ENCODE measurements at places on chromosomes 6 and 20.

DNA sequence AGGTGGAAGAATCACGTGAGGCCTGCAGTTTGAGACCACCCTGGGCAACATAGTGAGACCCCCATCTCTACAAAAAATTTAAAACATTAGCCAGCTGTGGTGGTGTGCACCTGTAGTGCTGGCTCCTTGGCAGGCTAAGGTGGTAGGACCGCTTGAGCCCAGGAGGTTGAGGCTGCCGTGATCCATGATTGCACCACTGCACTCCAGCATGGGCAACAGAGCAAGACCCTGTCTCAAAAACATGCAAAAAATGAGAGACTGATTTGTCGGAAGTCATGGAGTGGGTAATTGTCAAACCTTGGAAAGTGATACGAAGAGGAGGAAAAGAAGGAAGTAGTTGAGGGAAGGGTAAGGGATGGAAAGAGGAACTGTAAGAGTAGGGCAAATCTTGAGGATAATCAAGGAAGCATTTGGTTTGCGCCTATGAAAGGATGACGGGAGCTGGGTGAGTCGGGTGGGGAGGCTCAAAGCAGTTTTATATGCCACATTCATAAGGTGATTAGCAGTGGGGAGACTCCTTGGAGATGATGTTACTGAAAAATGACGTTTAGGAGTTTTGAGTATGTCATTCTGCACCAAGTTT is 14.5 kb downstream of the L3MBTL3 start:
- H3K4me3 ChIP-seq: no peak overlapping the region
- no peaks in the 10 kb centered on the region for H3K4me1 ChIP-seq
- no peak overlapping the region for H3K27ac ChIP-seq
- H3K36me3 ChIP-seq: no peaks in the 10 kb centered on the region
- no peaks in the 10 kb centered on the region for H3K27me3 ChIP-seq

GRCh38 chr6:144768551-144769075 is 483.5 kb downstream of the UTRN start:
- H3K4me1 ChIP-seq: no peaks in the 10 kb centered on the region
- H3K27me3 ChIP-seq: no peaks in the 10 kb centered on the region
- no peak overlapping the region for H3K4me3 ChIP-seq

DNA sequence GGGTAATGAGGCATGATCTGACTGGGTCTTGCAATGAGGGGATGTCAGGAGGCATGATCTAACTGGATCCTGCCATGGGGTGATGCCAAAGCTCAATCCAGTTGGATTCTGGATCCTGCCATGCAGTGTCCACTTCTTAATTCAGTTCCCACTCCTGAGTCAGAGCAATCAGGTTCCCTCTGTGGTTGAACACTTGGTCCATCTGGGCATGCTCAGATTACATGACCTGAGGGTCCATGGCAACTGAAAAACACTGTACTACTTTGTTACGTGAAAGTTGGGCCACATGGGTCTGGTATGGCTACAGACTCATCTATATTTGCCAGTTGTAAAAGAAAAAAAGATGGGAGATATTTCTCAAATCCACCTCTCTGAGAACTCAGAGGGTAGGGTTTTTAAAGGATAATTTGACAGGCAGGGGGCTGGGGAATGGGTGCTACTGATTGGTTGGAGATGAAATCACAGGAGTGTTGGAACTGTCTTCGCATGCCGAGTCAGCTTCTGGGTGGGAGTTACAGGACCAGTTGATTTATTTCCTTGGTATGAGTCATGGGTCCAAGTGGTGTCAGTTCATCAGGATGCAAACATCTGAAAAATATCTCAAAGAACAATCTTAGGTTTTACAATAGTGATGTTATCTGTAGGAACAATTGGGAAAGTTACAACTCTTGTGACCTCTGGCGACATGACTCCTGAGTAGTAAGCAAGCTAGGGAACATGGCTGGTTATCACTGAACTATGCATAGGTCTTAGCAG is 21.6 kb downstream of the C6orf163 start:
- H3K4me1 ChIP-seq: no peaks in the 10 kb centered on the region
- DNase-seq: no peak
- H3K27me3 ChIP-seq: no peaks in the 10 kb centered on the region
- no peak overlapping the region for H3K27ac ChIP-seq

GRCh38 chr6:26197933-26198721 is 110.9 kb downstream of the HFE start:
- no peak for DNase-seq
- peak overlapping the region; percentile 93 for H3K27ac ChIP-seq

GRCh38 chr6:14216946-14217684 is 99.5 kb downstream of the CD83 start:
- no peak overlapping the region for H3K27ac ChIP-seq
- no peaks in the 10 kb centered on the region for H3K4me1 ChIP-seq
- DNase-seq: no peak
- H3K36me3 ChIP-seq: no peaks in the 10 kb centered on the region
- no peak overlapping the region for H3K4me3 ChIP-seq

DNA sequence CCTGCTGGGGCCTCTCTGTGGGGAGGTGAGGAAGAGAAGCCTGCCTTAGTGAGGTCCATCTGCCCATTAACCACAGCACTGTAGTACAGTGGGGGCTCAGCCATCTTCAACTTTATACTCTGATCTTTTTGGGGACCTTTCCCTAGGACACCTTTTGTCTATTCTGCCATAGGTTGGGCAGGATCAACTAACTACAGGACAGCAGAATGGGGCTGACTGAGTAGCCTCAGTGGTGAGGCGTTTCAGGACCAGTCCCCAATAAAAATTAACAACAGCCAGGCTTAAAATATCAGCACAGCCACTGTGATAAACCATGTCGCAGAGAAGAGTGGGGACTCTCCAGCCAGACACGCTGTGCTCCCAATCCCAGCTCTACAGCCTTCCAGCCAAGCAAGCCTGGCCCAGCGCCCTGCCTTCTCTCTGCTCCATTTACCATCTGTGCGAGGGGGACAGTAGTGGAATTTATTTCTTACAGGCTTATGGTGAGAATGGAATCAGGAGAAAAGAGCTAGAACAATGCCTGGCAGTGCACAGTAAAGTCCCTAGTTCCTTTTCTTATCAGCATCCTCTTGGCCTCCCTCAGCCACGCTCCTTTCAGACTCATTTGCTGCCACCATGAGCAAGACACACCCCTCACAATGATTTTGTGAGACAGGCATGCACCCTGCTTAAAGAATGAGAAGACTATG is 75.5 kb downstream of the SLC22A23 start:
- H3K27ac ChIP-seq: no peak overlapping the region
- no peak overlapping the region for H3K4me3 ChIP-seq
- DNase-seq: peak; percentile 31
- peaks cover 5% of the 10 kb centered on the region for H3K4me1 ChIP-seq
- H3K27me3 ChIP-seq: no peaks in the 10 kb centered on the region
- H3K36me3 ChIP-seq: no peaks in the 10 kb centered on the region

- H3K27me3 ChIP-seq: no peaks in the 10 kb centered on the region
- H3K27ac ChIP-seq: no peak overlapping the region
- H3K4me1 ChIP-seq: no peaks in the 10 kb centered on the region
- no peak overlapping the region for H3K4me3 ChIP-seq
These were observed 312.0 kb downstream of the ZFAND3 start for GRCh38 chr6:38131527-38131965.

DNA sequence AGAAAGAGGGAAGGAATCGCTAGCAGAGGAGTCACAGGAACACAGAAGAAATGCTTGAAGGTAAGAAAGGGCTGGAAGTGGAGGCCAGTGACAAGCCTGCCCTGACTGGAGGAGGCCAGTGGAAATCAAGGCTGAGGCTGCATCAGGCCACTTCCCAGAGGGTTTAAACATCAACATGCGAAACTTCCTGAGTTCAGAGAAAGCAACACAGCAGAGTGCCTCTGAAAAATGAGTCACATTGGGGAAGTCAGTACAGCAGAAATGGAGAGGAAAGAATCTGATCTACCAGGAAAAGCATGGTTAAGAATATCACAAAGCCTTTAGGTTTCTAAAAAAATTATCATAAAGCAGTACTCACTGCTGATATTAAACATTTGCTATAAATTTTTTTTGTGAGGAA is 23.3 kb downstream of the NAPB start:
- H3K36me3 ChIP-seq: peaks cover 21% of the 10 kb centered on the region
- DNase-seq: no peak
- no peaks in the 10 kb centered on the region for H3K4me1 ChIP-seq
- no peaks in the 10 kb centered on the region for H3K27me3 ChIP-seq
- no peak overlapping the region for H3K4me3 ChIP-seq

DNA sequence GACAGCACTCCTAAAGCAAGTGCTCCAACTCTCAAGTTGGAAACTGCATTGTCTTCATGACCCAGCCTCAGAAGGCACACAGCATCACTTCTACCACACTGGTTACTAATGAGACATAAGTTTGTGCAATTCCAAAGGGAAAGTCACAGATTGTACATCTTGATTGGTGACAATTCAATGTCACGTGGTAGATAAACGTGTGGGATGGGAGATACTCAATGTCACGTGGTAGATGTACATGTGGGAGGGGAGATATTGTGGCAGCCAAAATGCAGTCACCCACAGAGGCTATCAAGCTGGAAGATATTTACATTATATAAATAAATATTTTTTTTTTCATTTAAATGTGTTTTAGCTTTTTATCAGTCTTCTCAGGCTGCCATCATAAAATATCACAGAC is 393.3 kb downstream of the KIF16B start:
- no peak overlapping the region for H3K4me3 ChIP-seq
- no peaks in the 10 kb centered on the region for H3K36me3 ChIP-seq
- no peak for DNase-seq
- H3K4me1 ChIP-seq: no peaks in the 10 kb centered on the region
- H3K27me3 ChIP-seq: no peaks in the 10 kb centered on the region

DNA sequence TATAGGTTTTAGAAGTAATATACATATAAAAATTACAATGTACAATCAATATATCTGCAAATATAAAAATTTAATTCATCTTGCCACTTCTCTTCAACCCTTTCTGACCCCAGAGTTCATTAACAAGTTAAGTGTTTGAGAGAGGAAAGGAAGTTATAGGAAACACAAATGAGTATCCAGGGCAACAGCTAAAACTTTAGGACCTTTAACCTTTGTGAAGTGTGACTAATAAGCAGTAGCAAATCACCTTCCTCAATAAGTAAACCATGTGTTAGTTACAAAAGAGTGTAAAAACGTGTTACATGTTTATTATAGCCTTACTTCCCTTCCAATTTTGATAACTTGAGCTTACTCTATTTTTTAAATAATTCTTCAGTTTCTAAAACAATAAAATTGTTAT is 73.4 kb upstream of the SIM1 start:
- H3K4me1 ChIP-seq: no peaks in the 10 kb centered on the region
- DNase-seq: no peak
- H3K36me3 ChIP-seq: no peaks in the 10 kb centered on the region
- no peak overlapping the region for H3K27ac ChIP-seq
- H3K27me3 ChIP-seq: no peaks in the 10 kb centered on the region

All from tibial artery (tissue), 4 donors.